Activated CD4-positive, alpha-beta T cell treated with anti-CD3 and anti-CD28 coated beads for 1 hour (primary cell): ENCODE measurements at places on chromosomes 7 and 10.

DNA sequence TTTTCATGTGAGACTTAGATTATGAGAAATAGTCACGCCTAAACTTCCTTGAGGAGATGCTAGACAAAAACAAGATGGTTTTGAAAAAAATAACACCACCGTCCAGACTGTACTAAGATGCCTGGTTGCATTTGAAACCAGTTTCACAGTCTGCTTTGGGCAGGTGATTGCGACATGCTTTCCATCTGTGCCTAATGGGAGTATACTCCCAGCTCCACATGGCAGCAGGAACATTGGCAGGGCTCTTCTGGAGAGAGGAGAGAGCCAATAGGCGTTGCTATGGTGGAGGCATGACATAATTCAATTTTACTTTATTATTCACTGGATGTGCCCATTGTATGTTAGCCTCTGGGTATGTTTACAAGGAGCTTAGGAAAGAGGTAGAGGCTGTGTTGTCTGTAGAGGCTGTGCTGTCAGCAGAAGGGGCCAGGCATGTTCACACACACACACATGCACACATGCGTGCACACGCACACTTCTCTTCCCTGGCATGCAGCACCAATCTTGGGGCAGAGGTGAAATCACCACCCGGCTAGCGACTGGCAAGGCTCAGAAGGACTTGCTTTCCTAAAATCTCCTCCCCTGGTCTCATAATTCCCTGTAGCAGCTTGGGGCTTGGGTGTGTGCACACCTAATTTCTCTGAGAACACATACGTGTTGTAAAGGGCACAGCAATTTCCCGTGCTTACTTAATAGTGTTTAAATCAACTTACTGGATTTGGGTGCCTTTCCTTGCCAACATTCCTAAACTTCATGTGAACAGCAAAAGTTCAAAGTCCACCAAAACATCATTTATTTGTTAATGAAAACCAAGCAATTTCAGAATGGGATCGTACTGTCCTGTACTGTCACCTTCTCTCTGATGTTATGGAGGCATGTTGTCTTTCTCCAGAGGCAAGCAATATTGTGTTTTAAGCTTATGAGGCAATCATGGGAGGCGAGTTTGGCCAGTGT is 162.1 kb downstream of the TCF7L2 start:
- no peak for DNase-seq

DNA sequence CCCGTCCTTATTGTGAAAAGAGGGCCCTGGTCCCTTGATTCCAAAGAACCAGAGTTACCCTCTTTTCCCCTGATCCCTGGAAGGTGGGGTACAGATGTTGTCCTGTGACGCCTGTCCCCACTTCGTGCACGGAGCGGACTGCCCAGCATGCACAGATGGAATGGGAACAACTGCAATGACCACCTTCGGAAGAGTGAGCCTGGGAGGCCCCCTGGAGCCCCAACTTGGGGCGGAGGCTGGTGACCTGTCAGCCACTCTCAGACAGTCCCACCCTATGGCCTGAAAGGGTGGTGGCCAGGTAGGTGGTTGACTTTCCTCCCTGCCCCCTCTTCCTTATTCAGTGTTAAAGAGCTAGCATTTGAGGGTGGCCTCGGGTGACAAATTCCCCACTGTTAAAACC is 196.6 kb upstream of the GALNT17 start:
- DNase-seq: no peak

DNA sequence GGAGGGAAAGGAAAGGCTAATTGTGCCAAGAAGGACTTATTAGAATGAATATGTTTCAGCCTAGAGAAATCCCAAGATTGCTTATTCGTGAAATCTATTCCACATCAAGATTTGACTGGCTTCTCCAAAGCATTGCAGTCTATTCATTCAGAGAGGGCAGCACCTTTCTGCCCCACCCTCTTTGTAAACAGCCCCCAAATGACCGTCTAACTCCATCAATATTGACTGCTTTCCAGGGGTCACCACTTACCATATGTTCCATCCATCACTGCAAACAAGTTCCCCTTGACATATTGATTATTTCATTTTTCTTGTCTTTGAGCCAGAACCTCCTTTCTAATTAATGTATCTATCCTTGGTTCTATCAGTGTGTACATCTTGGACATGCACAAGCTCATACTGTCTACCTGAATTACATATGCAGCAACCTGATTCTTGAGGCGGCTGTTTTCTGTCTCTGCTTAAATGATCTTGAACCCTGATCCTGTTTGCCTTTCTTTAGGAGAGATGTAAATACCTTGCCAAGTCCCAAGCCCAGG is 44.2 kb upstream of the PTER start:
- no peak for DNase-seq

DNA sequence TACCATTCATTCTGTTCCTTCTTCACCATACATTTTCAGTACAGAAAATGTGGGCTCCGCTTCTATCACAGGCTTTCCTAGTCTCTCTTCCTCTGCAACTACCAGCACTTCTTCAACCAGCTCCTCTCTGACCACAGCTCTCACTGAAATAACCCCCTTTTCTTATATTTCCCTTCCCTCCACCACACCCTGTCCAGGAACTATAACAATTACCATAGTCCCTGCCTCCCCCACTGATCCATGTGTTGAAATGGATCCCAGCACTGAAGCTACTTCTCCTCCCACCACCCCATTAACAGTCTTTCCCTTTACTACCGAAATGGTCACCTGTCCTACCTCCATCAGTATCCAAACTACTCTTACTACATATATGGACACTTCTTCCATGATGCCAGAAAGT is 9.5 kb upstream of the MUC12 start:
- no peak for DNase-seq

GRCh38 chr10:57260175-57260574 is 899.1 kb upstream of the ZWINT start:
- no peak for DNase-seq
